SW 1271 (cell line): ENCODE measurements at places on chromosomes 2 and 18.

GRCh38 chr2:158668001-158668765 lies 126.9 kb upstream of the DAPL1 start:
- DNase-seq, result no peak

- DNase-seq, result no peak
Observed at GRCh38 chr2:98524168-98524567, 79.5 kb downstream of the INPP4A start.

- DNase-seq, result no peak
Observed at GRCh38 chr2:101432411-101433181, 42.3 kb downstream of the RFX8 start.

- DNase-seq, result no peak
Observed at GRCh38 chr2:155125585-155126230, 427.2 kb downstream of the KCNJ3 start.

DNA sequence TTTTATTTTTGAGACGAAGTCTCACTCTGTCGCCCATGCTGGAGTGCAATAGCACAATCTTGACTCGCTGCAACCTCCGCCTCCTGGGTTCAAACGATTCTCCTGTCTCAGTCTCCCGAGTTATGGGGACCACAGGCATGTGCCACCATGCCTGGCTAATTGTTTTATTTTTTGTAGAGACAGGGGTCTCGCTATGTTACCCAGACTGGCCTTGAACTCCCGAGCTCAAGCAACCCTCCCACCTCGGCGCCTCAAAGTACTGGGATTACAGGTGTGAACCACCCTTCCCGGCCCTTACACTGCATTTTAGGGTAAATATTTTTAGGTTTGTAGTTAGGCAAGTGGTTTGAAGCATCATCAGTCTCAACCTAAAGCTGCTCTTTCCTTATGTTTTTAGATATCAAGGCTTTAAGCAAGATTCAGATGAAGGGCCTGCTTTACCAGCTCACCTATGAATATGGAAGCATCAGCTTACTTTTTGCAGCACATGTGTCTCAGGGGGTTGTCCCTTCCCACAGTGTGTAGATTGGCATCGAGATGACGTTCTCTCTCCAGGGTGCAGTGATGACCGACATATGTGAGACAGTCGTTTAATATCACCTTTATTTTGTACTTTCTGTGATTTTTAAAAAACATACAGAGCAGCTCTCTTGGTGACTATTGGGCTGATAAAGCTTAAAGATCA lies 47.2 kb downstream of the ATIC start:
- no peak for DNase-seq

- no peak for DNase-seq
Observed at GRCh38 chr2:211724933-211725332, 813.7 kb downstream of the ERBB4 start.

- no peak for DNase-seq
Observed at GRCh38 chr2:25955036-25955435, 27.3 kb downstream of the KIF3C start.

GRCh38 chr2:137161250-137161649 lies 395.9 kb downstream of the THSD7B start:
- DNase-seq, result no peak

DNA sequence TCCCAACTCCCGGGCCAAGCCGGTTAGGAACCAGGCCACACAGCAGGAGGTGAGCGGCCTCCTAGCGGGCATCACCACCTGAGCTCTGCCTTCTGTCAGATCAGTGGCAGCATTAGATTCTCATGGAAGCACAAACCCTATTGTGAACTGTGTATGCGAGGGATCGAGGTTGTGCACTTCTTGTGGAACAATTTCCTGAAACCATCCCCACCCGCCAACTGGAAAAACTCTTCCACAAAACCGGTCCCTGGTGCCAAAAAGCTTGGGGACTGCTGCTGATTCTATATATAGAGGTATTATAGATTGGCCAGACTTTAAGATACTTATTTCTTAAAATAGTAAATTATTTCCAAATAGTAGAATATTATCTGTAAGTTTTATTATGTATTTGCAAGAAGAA lies 89.4 kb downstream of the PMS1 start:
- DNase-seq, result no peak

DNA sequence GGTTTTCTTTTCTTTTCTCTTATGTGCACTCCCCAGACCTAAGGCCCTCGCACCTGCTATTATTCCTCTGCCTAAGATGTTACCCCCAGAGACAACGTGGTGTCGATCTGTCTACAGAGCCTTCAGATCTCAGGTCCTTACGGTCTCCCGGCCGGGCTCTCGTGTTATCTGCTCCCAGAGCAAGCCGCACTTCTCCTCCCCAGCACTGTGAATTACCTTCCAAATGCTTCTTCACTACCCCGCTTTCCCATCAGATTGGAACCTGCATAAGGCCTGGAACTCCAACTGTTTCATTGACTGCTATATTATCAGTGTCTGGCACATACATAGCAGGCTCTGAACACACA lies 71.2 kb upstream of the ODC1 start:
- no peak for DNase-seq
